ENCODE measurements at places on chromosomes 12 and 14.
A peak's percentile ranks its signal among the peaks of the same experiment; 100 is the strongest.

GRCh38 chr12:121297435-121297991 is 1.0 kb upstream of the CAMKK2 start:
- DNase-seq: peak; percentile 35

- DNase-seq: no peak
Measured at GRCh38 chr12:117064596-117064995, 34.6 kb downstream of the TESC start.

DNA sequence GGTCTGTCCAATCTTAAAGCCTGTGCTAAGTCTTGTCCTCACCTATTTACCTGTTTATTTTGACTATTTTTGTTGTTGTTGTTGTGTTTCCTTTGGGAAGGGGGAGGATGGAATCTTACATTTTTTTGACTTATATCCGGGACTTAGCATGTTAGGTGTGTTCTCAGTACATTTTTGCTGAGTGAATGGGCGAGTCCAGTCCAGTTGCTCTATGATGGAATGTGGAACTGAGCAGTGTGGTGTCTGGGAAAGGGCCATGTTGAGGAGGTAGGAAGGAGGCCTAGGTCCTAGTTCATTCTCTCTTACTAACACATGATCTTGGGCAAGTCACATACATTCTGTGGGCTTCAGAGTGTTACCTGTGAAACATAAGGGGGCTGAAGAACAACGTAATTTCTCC is 80.9 kb upstream of the SLC38A2 start:
- no peak for DNase-seq

DNA sequence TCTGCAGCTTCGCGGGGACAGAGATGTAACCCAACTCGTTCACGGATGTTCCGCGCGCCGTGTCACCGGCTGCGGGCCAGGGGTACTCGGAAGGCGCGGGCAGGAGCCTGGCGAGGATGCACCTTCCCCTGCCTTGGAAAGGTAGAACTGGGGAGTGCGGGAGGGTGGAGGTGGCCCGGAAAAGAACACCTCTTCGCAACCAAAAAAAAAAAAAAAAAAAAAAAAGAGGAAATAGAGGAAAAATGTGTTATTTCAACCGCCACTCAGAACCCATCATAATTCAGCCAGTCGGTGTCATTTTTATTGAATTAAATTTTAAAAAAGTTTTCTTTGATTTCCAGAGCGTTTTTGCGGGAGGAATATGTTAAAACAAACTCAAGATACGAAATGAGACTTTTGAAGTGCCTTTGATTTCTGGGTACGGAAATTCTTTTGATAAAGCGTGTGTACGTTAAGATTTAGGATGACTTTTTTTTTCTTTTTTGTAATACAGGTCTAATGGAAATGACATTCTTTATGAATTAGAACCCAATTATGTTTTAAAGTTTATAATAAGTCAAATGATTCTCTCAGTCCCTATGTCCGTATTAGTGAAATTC is 8.9 kb downstream of the CDKN1B start:
- DNase-seq: no peak

DNA sequence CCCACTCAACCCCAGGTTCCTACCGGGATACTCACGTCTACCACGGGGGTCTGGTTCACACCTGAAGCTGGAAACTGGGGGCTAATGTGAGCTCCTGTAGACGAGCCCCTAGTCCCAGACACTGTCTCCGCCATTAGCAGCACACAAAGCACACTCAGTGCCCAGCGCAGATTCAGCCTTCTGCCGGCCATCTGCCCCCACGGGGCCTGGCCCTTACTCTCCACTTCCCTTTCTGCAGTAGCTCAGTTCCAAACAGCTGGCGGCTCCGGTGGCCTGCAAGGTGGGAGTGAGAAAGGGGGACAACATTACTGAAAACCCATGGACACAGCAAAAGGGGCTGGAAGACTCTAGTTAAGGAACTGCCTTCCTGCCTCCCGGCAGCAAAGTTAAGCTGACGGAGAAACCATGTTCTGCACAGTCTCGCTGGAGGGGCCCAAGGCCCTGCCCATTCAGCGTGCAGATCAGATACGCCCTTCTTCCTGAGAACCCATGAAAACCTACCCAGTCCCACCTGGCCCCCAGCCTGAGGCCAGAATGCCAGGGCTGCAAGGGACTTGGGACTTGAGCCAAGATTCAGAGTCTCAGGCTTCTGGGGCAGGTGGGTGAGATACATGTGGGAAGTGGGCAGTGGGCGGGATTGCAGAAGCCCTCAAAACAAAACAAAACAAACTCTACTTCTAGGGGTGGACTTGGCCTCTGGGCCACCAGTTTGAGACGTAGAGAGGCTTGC is 2.1 kb downstream of the SLC8B1 start:
- no peak for DNase-seq

DNA sequence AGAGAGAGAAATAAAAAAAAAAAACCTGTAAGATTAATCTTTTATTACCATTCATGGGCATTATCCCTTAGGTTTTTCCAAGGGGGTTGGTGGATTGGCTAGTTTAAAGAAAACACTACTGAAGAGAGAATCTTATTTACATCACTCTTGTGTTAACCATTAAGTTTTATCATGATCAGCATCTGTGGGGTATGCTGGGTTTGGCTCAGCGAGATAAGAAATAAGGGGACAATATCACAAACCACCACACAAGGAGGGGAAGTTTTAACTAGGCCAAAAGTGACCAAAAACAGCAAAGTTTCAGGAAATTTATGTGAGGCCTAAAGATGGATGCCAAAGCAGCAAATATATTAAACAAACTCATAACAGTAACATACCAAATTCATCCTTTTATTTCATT is 548.6 kb downstream of the SLC16A7 start:
- no peak for DNase-seq

DNA sequence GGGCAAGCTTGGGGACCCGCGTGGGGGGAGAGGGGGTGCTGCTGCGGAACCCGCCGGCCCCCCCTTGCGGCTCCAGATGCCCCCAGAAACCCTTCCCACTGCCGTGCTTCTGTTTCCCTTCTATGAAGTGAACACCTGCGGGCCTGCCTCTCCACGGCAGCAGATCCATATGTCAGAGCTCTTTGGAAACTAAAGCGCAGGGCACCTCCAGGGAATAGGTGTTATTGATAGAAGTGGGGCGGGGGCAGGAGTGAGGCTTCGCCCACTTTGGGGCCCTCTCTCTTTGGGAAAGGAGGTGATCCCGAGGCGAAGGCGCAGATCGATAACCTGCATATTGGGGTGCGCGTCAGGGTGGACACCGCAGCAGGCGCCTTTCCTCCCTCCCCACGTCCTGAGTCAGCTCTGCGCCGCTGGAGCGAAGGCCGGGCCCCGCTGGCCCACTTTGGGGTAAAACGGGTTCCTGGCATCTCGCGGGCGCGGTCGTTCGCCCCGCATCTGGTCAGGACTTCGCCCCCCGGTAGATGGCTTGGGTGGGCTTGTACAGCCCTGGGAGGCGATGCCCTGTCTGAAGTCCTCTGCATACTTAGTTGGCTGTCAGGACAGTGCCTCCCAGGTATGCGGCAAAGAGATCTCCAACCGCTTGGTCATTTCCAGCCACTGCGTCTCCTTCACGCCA is 524 bp downstream of the KMT5A start:
- no peak for DNase-seq

GRCh38 chr14:92813201-92813600 is 19.1 kb downstream of the GOLGA5 start:
- DNase-seq: no peak

- DNase-seq: peak; percentile 77
Measured at GRCh38 chr12:2004113-2004929, at the start of gene DCP1B. Gene DCP1B, minus strand, starts transcription at chr12:2004457. Its CDS starts 26 bp downstream, at chr12:2004431.

- no peak for DNase-seq
Measured at GRCh38 chr12:120677765-120678473, 9.0 kb upstream of the MLEC start.

DNA sequence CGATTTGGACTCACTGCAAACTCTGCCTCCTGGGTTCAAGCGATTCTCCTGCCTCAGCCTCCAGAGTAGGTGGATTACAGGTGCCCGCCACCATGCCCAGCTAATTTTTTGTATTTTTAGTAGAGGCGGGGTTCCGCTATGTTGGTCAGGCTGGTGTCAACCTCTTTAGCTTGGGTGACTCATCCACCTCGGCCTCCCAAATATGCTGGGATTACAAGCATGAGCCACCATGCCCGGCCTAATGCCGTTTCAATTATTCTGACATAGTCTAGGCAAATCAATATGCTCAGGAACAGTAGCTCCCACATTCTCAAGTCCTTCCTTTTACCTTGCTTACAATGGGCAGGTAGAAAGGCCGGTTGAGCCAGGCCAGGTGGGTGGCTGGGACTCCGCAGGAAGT is 82.0 kb upstream of the EEA1 start:
- no peak for DNase-seq

DNA sequence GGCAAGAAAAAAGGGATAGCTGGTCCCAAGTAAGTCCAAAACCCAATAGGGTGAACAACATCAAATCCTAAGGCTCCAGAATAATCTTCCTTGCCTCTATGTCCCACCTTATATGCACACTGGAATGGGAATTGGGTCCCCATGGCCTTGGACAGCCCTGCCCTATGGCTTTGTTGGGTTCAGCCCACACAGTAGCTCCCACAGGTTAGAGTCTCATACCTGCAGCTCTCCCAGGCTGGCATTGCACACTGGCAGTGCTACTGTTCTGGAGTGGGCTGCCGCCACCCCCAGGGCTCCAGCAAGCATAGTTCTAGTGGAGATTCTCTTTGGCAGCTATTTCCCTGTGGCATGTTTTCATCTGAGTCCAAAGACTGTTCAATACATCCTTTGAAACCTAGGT is 352.4 kb upstream of the CLEC14A start:
- DNase-seq: no peak

- DNase-seq: no peak
Measured at GRCh38 chr12:89206390-89206789, 145.9 kb downstream of the DUSP6 start.

GRCh38 chr12:110844551-110845338 is 2.0 kb upstream of the CCDC63 start:
- no peak for DNase-seq
